ENCODE measurements at places on chromosomes 1 and 21.

- no peak for DNase-seq
Measured at GRCh38 chr21:46108827-46109312, 11.0 kb downstream of the COL6A2 start.

DNA sequence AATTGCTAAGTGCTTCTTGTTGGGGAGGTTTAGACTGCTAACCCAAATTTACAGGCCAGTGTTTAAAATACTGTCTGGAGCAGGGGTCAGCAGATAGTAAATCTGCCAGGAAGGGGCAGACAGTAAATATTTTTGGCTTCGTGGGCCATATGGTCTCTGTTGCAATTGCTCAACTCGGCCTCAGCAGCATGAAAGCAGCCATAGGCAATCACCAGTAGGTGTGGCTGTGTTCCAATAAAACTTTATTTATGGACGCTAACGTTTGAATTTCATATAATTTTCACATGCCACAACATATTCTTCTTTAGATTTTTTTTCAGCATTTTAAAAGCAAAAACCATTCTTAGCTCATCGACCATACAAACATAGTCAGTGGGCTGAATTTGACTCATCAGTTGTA, 172.7 kb downstream of the BRINP2 start:
- DNase-seq: no peak

GRCh38 chr1:82578086-82578726, 777.5 kb downstream of the ADGRL2 start:
- DNase-seq: no peak

DNA sequence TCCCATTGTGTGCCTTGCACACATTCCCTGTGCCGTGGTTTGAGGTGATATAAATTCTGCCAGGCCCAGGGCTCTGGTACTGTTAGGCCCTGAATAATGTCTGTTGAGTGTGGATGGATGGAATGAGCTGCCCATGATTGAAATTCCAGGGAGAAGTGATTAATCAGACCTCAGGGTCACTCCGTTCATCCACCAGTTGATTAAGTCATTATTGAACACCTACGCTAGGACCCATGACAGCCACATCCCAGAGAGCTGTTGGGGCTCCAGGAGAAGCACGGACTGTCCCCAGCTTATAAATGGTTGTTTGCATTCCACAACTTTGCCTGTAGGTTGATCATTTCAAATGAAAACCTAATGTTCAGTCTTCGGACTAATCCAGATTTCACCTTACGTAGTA, 98.4 kb downstream of the CNIH3 start:
- no peak for DNase-seq

DNA sequence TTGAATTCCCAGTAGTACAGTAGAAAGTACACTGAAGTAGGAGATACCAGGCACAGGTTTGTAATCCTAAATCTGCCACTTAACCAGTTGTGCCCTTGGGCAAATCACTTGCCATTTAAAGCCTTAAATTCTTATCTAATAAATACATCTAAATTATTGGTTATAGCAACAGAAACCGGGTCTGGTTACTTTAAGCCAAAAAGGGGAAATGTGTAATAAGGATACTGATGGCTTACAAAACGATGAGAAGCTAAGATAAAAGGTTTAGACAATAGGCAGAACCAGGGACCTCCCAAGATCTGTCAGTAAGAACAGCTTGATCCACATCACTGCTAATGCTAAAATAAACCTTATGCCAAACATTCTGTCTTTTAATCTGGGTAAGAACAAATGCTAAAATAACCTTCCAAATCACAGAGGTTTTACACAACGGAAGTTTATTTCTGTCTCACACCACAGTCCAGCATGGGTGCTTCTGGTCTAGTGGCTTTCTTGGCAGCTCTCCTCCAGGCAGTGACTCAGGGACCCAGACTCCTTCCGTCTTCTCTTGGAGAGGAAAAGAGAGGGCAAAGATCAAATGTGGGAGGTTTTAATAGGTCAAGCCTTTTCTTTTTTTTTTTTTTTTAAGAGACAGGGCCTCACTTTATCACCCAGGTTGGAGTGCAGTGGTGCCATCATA, 16.5 kb upstream of the ZMYM1 start:
- DNase-seq: no peak

GRCh38 chr21:33394260-33394659, 9.0 kb upstream of the IFNGR2 start:
- no peak for DNase-seq

GRCh38 chr1:24557711-24558131, 1.8 kb downstream of the NCMAP start:
- DNase-seq: no peak

GRCh38 chr1:201732351-201732750, 96.6 kb upstream of the IPO9 start:
- DNase-seq: no peak

- no peak for DNase-seq
Measured at GRCh38 chr1:39412892-39413291, 78.5 kb upstream of the BMP8A start.

DNA sequence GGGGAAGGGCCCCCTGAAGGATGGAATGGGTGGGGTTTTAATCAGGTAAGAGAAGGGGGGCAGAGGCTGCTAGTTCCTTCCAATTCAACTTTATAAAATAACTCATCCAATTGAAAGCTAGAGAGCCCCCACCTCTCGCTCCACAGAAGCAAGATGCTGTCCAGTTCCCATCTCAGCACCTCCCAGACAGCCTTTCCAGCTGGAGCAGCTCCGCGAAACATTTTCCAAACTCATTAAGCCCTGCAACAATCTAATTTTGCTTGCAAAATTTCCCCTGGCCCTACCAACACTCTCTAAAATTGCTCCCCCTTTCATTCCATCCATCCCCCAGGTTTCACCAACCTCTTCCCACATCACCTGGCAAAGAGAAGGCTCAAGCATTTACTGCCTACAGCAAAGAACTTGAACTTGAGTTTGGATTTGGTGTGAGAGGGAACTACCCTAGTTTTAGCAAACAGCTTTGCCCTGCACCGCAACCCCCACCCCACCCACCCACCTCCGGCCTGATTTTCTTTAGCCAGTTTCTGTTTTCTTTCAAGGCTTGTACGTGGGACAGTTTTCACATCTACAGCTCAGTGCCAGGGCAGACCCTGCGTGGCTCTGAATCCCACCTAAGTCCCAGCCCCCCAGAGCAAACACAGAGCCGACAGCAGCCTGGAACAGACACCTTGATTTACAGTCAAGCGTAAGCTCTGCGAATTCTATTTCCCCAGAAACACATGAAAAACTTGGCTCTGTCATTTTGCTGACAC, 46.7 kb downstream of the SYF2 start:
- DNase-seq: no peak

DNA sequence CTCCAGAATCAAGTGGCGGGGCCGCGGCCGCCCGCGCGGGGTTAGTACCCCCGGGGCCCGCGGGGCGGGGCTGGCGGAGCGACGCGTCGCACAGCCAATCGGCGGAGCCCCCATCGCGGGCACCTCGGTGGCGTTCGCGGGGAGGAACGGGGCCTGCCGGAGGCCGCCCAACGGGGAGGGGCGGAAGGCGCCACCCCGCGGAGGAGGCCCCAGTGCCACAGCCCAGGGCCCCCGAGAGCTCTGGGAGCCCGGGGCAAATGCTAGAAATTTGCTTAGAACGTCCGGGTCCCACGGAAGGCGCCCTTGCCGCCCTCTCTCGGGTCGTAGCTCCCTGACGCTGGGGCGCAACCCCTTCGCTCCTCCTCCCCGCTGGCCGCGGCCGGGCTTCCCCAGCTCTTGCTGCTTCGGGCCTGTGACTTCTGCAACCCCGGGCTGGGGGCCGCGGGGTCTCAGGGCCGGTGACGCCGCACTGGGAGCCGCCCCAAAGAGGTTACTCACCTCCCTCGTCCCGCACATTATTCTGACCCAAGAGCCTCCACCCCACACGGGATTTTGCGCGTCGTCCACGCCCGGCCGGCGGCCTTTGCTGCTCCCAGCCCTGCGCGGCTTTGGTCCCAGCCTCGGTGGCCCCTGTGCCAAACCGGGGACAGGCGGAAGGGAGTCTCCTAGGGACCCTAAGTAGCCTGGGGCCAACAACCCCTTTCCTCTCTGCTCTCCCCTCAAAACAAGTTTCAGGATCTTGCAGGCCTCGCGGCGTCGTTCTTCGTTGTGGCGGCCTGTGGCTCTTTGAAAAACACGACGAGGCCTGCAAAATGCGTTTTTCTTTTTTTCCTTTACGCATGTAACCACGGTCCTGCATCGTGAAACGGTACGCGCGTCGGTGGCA, at the start of gene RUNX3:
Gene RUNX3, minus strand, starts transcription at position 17 of the 886 bp plus-strand sequence. CDS start 408 bp downstream, outside the sequence.
- peak; percentile 77 for DNase-seq

GRCh38 chr1:91499904-91500755, 521 bp upstream of the CDC7 start:
- DNase-seq: peak; percentile 54

- DNase-seq: no peak
Measured at GRCh38 chr1:32681509-32681908, 21.1 kb downstream of the SYNC start.

- DNase-seq: no peak
Measured at GRCh38 chr1:104380003-104380402, 630.3 kb downstream of the AMY1C start.

GRCh38 chr21:41425954-41426675, at the start of gene MX1:
MX1 (plus strand) TSS chr21:41426239; CDS start chr21:41432071, 5,832 bp downstream.
- no peak for DNase-seq

GRCh38 chr1:59730759-59731478, 83.8 kb upstream of the HOOK1 start:
- DNase-seq: peak; percentile 32

GRCh38 chr1:8239306-8240023, 78.4 kb upstream of the SLC45A1 start:
- no peak for DNase-seq

- DNase-seq: no peak
Measured at GRCh38 chr1:3590951-3591865, 20.1 kb downstream of the MEGF6 start.

GRCh38 chr1:118081387-118081786, 103.6 kb downstream of the SPAG17 start:
- DNase-seq: no peak

DNA sequence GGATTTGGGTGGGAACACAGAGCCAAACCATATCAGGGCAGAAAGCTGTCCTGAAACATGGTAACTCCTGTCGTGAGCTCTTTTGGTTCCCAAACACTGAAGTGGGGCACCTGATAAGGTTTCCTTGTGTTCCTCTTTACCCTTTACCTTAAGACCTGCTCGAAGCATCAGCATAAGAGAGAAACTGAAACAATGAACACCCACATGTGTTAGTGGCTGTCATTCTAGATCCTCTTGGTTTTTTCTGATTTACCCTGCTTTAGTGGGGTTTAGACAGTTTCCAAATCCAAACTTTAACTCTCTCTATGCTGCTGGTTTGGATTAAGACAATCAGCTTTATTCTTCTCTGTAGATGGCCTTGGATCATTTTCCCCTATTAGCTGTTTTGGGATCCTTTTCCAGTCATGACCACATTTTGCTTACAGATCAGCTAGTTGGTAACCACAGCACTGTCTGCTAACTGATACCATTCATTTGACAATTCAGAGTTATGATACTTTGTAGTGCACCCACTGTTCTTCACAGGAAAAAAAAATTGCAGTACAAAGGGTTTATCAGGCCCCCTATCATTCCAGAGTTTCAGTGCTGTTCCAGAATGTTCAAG, 975 bp upstream of the MNDA start:
- DNase-seq: no peak

- DNase-seq: no peak
Measured at GRCh38 chr1:44484155-44484688, 79.2 kb downstream of the RNF220 start.

GRCh38 chr1:206502812-206503211, 4.5 kb upstream of the RASSF5 start:
- DNase-seq: no peak

GRCh38 chr1:3455670-3456448, 1.4 kb downstream of the ARHGEF16 start:
- no peak for DNase-seq

DNA sequence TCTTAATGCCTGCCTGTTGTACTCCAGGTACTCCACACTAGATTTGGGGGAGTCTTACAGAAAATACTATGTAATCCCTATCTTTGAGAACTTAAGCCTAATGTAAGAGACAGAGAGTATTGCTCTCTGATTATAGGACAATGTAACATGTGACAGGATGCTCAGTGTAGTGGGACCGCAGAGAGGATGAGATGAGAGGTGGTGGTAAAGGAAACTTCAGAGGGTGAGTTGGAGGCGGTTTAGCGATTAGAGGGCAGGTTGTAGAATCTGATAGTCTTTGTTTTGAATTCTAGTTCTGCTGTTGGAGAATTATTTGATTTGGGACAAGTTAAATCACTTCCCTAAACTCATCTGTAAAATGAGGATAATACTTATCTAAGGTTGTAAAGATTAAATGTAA, 5.4 kb downstream of the SOAT1 start:
- no peak for DNase-seq

GRCh38 chr1:151860504-151861187, 7.1 kb upstream of the THEM5 start:
- DNase-seq: no peak

DNA sequence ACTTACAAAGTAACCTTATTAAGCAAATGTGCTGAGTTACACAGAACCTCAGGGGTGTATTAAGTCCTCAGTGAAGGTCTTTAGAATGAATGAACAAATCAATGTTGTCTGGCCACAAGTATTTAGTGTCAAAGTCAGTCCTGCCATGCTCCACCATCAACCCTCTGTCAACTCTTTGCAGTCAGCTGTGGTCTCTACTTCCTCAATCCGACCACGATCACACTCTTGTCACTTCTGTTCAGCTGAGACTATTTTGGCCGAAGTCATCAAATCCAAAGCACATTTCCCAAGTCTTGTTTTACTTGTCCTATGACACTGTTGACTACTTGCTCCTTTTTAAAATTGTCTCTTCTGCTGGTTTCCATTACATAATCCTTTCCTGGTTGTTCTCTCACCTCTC, 173.5 kb downstream of the ST6GALNAC5 start:
- peak; percentile 24 for DNase-seq

GRCh38 chr1:163414778-163415177, 93.0 kb downstream of the NUF2 start:
- no peak for DNase-seq

GRCh38 chr1:970973-971730, 4.9 kb downstream of the PLEKHN1 start:
- DNase-seq: no peak

- no peak for DNase-seq
Measured at GRCh38 chr1:202278751-202279150, 63.0 kb downstream of the UBE2T start.

DNA sequence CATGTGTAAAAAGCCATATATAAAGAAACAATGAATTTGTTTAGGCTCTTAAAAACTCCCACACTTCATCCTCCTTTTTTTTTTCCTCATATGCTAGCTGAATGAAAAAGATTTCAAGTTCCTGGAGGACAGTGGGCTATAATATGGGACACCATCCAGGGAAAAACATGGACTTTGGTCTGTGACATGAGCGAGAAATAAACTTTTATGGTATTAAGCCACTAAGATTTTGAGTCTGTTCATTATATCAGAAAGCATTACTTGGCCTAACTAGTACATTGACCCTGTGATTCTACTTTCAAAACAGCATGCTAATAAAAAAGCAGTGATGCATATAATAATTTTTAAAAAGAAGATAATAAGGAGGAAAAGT, 392.3 kb upstream of the CAMK1G start:
- DNase-seq: no peak

GRCh38 chr1:171860696-171861095, 19.4 kb downstream of the DNM3 start:
- no peak for DNase-seq
